Stimulated activated CD8-positive, alpha-beta memory T cell treated with anti-CD3 and anti-CD28 coated beads, Interleukin-12 subunit alpha, Interleukin-12 subunit beta, amount 100 ng/mL, for 4 hours (primary cell): ENCODE measurements at places on chromosomes 12 and 14.

- DNase-seq = no peak
Measured at GRCh38 chr14:79786522-79786921, 424.8 kb downstream of the DIO2 start.

DNA sequence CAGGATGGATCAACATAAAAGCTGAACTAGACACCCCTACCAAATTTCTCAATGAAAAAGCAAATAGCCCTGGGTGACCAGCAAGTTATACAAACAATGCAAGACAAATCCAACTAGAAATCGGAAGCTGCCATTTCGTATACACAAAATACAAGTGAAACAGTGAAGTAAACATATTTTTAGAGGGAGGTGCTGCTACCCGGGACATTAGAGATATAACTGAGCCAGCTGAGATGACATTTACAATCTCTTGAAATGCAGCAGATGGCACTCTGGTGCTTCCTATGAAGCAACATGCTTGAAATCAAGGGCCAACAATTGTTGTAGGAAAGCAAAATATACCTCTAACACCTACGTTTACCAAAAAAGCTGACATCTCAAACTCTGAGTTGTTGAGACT lies 25.5 kb downstream of the BDKRB1 start:
- no peak for DNase-seq

DNA sequence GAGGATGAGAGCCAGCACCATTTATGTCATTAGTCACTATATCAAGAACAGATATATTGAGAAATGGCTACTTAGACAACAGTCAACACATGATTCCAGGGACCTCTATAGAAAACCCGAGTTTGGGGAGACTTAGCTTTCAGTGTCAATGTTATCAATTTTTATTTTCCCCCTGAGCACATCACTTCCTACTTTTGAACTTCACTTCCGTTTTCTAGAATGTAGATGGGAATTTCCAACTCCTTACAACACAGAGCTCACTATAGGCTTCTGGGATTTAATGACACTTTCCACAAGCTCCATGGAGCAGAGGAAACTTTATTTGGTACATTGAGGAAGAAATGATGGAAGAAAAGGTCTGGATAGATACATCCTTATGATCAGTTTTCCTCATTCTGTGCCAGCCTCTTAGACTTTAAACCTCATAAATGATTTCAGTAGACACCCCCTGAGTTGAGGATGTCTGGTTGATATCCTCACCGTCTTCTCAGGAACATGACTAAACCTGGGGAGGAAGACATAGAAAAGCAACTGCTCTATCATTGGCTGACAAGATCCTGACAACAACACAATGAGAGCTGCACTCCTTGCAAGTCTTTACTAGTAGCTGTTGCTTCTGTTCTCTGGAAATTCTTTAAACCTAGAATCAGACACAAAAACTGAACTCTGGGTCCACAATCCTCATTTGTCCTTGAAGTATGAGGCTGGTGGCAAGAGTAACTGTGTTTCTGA lies 449.4 kb upstream of the OR4E1 start:
- DNase-seq = no peak

GRCh38 chr14:45359746-45360145 lies 106.7 kb upstream of the MIS18BP1 start:
- no peak for DNase-seq

DNA sequence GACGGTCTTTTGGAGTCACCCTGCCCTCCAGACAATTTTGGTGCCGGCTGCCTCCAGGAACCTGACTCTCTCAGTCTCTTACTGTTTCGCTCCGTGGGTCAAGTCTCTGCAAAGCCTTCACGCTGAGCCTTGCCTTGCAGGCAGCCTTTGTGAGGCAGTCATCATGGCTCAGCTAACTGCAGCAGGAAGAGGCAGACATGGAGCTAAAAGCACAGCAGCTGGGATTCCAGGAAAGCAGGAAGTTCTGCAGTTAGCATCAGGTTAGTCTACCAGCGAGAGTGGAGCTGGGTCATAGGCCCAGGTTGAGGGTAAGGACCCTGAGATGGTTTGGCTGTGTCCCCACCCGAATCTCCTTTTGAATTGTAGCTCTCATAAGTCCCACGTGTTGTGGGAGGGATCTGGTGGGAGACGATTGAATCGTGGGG lies 305.4 kb downstream of the PCNX1 start:
- no peak for DNase-seq

DNA sequence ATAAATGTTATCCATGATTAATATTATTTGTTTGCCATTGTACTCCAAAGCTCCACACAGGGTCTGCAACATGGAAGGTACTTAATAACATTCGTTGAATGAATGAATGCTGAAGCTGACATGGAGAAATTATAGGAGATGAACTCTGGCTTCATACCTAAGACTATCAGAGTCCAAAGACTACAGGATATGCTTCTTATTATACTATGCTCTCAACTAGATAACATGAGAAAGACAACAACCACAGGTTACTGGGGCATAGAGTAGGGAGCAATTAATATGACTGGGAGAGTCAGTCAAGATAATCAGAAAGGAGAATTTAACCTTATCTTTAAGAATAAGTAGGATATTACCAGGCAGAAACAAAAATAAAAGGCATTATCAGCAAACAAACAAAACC lies 236.3 kb upstream of the SOX5 start:
- DNase-seq = no peak

GRCh38 chr14:103949131-103949790 lies 6.9 kb upstream of the RD3L start:
- DNase-seq = no peak

- no peak for DNase-seq
Measured at GRCh38 chr14:79246173-79246572, 965.1 kb downstream of the DIO2 start.

DNA sequence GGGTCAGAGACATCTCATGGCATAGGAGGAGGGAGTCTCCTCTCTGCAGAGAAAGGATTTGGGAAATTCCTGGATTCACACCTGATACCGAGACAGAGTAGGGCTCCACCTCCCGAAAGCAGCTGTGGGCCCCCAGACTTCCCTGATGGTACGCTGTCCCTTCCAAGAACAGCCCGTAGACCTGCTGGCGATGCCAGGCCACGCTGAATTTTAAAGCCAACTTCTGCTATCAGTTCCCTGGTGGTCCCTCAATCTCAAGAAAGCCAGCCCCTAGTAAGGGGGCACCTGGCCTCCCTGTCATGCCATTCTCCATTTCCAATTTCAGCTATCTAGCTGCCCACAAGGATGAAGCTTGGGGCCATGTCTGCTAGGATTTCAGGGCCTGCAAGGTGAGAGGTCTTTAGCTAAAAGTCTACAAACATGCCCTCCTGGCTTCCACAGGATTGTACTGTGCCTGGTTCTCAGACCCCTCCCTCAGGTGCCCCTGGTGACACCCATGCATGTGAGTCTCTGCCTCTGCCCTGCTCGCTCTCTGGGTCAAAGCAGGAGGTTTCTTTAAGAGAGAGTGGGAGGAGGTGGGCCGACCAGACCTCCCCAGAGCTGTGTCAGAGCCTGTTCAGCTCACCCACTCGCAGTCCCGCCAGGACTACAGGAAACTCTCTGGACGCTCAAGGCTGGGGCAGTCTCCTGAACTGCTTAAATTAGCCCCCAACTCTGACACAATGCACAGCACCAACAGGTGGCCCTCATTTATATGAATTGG lies 30.5 kb downstream of the ANO2 start:
- no peak for DNase-seq

GRCh38 chr12:119384340-119384739 lies 49.8 kb downstream of the CCDC60 start:
- DNase-seq = no peak

DNA sequence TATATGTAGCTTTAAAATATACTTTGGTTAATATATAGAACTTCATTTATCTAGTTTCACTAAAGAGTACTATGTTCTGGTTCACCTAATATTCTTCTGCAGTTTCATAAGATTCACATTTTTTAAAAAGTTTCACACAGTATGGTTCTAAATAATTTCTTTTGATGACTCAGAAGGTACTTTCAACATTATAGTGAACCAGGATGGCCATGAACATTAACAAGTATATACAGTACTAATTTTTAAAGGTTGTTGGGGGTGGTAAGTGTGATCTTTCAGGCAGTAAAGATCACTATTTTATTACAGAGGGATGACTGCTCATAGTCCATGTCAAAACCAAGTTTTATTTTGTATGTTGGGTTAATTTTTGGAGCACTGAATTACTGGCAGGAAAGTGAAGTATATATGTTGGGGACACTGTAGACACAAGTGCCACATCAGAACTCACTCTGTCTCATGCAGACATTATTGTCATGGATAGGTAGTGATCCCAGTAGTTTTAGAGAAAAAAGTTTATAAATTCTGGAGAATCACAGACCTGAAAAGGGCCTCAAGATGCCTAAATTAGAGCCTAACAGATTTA lies 60.0 kb downstream of the DCAF5 start:
- DNase-seq = no peak
